Activated CD4-positive, alpha-beta T cell treated with anti-CD3 and anti-CD28 coated beads, Interleukin-2, amount 50 U/mL, for 1 hour (primary cell): ENCODE measurements at places on chromosomes 1 and 21.

DNA sequence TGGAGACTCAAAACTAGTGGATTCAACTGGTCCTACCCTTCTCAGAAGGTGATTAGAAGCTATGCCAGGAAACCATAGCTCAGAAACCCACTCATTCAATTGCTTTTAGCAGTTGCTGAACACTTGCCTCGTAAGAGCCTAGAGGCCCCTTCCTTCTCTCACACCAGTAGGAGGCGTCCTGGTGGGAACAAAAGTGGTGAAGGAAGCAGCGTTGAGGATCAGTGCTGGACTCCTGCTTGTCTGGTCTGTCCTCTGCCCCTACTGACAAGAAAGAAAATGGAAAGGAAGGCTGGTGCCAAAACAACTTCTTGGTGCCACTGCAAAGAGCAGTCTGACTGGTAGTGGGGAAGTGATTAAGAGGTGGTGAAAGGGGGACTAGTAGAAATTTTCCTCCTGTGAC lies 269.7 kb downstream of the LMO4 start:
- no peak for DNase-seq

- DNase-seq = no peak
These were observed 2.9 kb downstream of the LAMC1 start for GRCh38 chr1:183025782-183026774.

DNA sequence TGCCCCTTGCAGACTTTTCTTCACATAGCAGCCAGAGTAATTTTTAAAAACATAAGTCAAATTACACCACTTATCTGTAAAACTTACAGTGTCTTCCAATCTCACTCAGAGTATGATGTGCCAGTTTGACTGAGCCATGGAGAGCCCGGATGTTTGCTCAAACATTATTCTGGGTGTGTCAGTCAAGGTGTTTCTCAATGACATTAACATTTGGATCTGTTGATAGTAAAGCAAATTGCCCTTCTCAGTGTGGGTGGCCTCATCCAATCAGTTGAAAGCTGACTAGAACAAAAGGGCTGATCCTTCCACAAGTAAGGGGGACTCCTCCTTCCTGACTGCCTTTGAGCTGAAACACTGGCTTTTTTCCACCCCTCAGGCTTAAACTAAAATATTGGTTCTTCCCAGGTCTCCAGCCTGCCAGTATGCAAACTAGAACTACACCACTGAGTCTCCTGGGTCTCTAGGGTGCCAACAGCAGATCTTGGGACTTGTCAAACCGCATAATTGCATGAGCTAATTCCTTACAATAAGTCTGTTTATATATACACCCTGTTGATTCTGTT lies 157.9 kb upstream of the CTTNBP2NL start:
- no peak for DNase-seq

DNA sequence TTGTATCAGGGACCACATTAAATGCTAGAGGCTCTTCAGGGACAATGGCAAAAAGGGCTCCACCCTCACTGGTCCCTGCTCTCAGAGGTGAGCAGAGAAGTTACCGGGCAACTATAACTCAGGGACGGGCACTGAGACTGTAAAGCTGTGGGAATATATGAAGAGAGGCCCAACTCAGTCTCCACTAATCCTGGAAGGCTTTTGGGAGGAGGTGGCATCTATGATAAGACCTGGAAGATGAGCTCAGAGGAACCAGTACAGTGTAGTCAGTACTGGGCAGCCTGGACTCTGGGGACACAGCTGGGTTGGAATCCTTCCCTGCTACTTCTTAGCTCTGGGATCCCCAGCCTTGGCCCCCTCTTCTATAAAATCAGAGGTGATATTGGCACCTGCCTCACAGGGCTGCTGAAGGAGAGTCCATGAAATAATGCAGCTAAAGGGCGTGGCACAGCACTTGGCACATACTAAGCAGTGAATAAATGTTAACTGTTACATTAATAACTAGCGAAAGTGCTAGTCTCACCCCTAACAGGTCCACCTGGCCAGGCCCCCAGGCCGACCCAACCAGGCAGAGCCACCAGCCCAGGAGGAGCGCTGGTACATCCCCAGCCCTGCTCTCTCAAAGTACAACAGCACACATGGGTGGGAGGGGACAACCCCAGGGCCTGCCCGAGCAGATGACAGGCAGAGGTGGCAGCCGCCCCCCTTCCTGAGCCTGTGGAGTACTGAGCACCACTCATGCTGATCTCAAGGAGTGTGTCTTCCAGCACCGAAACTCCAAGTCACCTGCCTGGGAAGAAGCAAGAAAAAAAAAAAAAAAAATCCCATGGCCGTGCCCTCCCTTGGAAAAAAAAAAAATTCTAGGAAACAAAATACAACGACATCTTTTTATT lies 62.7 kb downstream of the CASZ1 start:
- no peak for DNase-seq

- DNase-seq = no peak
These were observed 15.7 kb downstream of the BLACAT1 start for GRCh38 chr1:205440121-205440475.

DNA sequence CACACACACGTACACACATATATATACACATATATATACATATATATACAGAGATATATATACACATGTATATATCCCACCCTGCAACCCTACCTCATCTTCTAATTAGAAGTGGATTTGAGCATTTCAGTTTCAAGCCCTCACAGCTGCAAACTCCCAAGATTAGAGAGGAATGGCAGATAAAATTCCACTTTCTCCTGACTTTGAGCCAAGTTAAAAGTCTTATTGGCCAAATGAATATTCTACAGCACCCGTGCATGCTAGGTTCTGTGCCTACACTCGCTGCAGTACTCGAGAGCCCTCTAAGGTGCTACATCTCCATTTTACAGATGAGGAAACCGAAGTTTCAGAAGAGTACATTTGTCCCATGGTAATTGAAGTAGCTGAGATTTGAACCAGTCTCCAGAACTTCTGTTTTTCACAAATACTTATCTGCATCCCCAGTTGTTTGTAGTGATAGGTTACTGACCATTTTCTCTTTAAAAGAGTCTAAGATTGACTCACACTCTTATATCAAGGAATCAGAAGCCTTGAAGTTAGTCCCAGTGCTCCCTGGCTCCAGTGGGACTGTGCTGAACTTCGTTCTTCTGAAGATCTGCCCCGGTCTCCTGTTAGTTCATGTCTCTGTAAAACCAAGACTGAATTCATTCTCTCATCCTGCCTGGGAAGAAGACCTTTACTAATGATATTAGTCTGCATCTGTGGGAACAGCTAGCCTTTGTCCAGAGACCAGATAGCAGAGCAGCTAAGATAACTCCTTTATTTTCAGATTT lies 292.1 kb downstream of the TM2D1 start:
- DNase-seq = no peak

- DNase-seq = no peak
These were observed 9.3 kb downstream of the TCP10L start for GRCh38 chr21:32576011-32576410.

DNA sequence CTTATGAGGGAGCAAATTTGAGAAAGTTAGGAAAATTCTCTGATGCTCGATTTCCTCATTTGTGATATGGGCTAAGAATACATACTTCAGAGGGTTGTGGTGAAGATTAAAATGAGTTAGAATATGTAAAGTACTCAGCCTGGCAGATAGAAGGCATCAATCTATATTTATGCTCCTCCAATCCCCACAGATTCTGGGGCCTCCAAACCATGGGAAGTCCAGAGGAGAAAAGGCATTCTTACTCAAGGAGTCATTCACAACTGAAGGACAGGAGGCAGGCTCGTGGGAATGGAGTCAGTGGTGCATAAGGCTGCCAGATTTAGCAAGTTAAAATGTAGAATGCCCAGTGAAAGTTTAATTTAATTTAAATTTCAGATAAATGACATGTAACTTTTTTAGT lies 330.0 kb upstream of the POU3F1 start:
- no peak for DNase-seq

- no peak for DNase-seq
These were observed 51.8 kb downstream of the ST6GALNAC5 start for GRCh38 chr1:76919085-76919484.

- DNase-seq = no peak
These were observed 53.4 kb downstream of the DMRTA2 start for GRCh38 chr1:50369830-50370229.

- DNase-seq = no peak
These were observed 9.7 kb downstream of the BACH1 start for GRCh38 chr21:29308456-29308783.

- DNase-seq = peak; percentile 34
These were observed 25.5 kb downstream of the MAN1C1 start for GRCh38 chr1:25641931-25642573.

- no peak for DNase-seq
These were observed 51.7 kb downstream of the PAX7 start for GRCh38 chr1:18682375-18682774.

DNA sequence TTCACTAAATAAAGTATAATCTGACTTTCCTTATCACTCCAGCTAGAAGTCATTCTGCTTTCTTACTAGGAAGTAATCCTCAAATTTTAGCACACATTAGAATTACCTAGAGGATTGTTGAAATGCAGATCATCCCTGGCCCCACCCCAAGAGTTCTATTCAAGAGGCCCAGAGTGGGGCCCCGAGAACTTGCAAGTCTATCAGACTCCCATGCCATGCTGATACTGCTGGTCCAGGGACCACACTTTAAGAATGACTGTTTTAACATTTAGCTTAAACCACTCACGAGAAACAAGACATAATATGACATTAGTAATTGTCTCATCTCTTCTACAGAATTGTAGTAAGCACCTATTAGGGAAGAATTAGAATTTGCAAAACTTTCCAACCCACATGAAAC lies 7.7 kb upstream of the SYNJ1 start:
- no peak for DNase-seq

GRCh38 chr21:45934554-45934953 lies 47.0 kb upstream of the COL6A1 start:
- DNase-seq = no peak

DNA sequence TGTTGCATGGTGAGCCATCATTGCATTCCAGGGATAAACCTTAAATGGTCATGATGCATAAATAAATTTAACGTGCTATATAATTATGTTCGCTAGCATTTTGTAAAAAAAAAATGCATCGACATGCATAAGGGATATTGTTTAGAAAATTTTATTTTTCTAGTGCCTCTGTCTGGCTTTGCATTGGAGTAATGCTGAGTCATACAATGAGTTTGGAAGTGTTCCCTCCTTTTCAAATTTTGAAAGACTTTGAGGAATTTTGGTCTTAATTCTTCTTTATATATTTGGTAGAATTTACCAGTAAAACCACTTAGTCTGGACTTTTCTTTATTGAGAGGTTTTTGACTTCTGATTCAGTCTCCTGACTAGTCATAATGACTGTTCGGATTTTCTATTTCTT lies 4.9 kb downstream of the MNDA start:
- DNase-seq = no peak

GRCh38 chr1:199843861-199844260 lies 183.6 kb upstream of the NR5A2 start:
- no peak for DNase-seq

- DNase-seq = no peak
These were observed 72.4 kb downstream of the DUSP10 start for GRCh38 chr1:221669441-221669840.

DNA sequence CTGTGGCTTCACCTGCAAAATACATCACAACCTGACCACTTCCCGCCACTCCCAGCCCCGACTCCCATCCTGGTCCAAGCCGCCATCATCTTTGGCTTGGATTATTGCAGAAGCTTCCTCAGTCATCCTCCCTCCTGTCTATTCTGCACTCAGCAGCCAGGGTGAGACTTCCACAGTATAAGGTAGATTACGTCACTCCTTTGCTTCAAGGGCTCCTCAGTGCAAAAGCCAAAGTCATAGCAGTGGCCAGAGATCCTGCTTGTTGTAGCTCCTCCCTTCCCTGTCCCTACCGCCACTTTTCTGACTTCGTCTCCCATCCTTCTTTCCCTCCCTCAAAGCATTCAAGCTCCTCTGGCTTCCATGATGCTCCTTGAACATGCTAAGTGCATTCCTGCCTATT lies 152.8 kb downstream of the GRIK3 start:
- DNase-seq = no peak

- DNase-seq = no peak
These were observed 1.3 kb downstream of the TRIM67 start for GRCh38 chr1:231162970-231163829.

- DNase-seq = no peak
These were observed 75.4 kb downstream of the MRPL37 start for GRCh38 chr1:54275349-54275748.
